ENCODE measurements at places on chromosomes 5 and 9.

DNA sequence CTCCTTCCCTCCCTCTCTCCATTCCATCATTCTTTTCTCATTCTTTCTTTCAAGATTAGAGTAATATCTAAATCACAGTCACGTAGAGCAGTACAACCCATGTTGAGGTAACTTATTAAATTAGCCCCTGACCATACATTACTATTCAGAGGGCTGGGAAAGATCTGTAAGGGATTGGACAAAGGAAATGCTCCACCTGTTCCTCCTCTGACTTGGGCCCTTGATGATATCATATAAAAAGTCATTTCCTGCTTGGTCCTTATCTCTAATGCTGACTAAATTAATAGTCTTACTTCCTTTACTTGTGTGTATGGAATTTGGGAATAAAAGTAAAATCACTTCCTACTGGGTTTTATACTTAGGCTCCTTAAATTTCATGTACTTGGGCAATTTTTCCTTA is 40.8 kb downstream of the SNX18 start:
- DNase-seq, result no peak

DNA sequence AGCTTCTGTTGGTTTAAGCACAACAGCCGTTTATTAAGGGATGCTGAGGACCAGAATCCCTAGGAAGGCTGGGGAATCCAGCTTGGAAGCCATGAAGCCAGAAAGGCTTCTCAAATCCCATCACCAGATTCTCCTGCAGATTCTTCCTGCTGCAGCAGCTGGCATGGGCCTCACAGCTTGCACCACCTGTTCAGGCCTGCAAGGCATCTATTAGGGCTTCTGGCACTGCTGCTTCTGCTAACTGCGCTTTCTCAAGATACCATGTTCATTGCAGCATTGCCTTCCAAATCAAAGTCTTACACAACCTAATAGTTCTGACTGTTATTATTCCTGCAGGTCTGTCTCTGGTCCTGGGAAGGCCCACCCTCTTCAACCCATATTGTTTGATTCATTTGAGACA is 51.2 kb upstream of the ZNF366 start:
- DNase-seq, result no peak

DNA sequence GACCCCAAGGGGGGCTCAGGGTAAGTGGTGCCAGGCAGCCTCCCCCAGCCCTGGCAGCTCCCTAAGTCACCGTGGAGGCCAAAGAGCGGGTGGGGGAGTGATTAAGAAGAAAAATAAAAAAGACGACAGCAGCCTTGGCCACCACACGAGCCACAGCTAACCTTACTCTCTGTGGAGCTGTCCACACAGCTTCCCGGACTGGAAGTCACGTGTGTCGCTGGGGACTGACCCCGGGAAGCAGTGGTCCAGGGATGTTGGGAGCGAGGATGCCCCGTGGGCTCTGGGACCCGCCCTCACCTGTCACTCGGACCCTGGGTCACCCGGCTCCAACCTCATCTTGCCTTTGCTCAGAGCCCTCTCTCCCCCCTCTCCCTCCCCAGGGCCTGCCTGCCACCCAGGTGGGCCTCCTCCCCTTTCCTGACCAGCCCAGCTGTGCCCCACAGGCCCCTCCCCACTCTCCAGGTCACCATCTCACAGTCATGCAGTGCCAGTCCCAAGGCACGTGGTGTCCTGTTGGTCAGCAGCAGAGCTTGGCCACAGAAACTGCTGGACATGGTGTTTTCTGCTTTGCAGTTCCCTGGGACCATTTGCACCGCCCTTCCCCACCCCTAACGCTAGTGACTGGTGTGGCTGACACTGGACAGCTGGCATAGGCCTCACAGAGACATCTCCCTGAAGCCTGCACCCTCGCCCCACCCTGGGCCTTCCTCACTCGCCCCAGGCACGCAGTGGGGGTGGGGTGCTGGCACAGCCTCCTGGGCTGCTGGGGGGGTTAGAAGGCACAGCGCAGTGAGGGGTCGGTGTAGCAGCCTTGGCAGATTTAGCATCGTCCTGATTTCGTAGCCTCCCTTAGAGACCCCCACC is 9.8 kb upstream of the EXOC3 start:
- no peak for DNase-seq

DNA sequence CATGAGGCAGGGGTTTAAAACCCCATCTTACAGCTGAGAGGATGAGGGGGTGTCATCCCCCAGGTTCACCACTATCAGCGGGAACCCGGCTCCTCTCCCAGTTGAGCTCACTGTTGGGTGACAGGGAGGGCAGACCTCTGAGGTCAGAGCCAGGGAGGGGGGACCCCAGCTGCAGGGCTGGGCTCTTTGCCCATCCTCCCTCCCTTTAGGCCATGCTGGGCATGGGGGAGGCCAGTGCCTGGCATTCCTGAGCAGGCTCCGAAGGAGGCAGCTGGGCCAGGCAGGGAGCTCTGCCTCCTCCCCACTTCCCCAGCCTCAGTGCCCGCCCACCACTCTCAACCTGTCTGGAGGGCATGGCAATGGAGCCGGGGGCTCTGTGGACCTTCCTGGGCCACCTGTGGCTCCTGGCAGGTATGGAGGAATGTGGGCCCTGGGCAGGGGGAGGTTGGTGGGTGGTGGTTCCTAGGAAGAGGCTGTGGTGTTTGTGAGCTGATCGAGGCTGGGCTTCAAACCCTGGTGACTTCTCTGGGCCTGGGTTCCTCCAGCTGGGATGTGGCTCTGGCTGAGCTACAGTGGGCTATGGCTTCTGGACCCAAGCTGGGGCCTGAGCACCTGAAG is 12.6 kb downstream of the CRB2 start:
- no peak for DNase-seq

DNA sequence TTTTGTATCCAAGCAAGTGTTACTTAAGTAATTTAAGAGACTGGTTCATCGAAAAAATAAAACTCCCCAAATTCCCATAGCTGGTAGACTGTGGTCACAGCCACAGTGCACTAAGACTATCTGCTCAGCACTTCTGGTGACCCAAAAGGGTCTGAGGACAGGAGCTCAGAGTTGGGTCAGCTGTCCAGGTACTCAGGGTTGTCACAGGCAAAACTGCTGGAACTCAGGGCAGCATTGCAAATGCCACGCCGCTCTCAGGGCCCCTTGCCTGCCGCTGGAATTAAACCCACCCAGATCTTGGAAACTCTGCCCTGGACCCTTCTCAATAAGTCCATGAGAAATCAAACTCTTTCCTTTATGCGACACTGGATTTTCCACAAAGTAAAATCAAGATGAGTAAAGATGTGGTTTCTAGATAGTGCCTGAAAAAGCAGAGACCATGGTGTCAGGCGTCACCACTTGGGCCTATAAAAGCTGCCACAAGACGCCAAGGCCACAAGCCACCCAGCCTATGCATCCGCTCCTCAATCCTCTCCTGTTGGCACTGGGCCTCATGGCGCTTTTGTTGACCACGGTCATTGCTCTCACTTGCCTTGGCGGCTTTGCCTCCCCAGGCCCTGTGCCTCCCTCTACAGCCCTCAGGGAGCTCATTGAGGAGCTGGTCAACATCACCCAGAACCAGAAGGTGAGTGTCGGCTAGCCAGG is at the start of gene IL13:
Gene IL13 (plus strand): TSS at position 498 of the 705 bp plus-strand sequence. CDS start 14 bp downstream, at position 512.
- DNase-seq, result no peak

DNA sequence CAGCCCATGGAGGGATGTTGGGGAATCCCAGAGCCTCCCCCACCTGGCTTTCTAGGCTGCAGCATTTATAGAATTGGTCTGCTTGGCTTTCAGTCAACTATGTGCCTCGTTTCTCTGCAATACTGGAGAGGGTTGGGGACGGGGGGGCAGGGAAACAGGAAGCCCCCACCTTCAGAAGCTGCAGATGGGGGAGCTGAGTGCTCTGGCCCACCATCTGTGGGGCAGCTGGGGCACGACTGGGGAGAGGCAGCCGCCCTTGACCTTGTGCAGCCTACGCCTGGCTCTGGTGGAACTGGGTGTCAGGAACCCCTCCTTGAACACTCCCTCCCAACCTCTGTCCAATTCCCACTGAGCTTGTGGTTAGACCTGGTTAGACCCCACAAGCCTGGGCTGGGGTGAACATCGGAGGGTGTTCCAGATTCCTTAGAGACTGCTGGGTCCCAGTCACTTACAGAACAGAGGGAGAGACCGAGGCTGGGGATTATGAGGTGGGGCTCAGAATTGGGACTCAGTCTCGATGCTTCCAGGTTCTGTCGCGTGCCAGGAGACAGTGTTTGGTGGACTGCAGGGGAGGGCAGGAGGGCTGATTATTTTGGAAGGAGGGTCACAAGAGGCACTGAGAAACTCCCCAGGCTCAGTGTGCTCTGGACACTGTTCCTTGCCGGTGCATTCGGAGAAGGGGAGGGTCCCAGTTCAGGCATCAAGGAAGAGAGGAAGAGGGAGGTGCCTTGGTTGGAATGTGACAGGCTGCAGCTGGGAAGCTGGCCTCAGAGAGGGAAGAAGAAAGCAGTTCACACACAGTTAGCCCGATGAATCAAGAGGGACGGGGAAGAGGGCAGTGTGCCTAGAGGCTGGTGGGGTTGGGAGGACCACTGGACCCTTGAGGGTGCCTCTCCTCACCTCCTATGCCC is 25.6 kb downstream of the COL27A1 start:
- DNase-seq, result no peak

- DNase-seq, result no peak
Measured at GRCh38 chr5:45847877-45848276, 151.7 kb upstream of the HCN1 start.

- no peak for DNase-seq
Measured at GRCh38 chr5:75089137-75089536, 36.8 kb upstream of the GCNT4 start.

DNA sequence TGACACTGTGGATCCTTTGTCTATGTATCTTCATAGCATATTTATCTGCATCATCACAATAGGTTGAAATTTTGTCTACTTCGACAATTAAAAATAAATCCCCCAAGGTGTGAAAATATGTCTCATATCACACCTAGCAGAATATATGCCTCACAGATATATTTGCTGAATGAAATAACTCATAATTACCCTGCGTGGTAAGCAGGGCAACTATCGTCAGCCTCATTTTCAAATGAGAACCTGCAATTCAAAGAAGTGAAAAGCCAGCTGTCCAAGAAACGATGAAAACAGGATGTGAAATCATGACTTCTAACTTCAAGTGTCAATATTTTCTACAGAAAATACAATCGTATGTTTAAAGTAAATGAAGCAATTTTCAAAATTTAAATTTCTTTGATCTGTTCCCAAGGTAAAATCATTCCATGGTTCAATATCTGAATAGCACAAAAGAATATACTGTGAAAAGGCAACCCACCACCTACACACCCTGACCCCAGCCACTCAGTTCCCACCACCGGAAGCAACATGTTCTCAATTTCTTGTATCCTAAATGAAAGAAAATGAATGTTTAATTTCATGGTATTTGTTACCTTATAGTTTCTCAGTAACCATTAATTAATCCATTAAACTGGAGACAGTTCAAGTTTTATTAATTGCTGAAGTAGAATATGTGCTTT is 57.1 kb downstream of the TBCA start:
- DNase-seq, result peak; percentile 13

- DNase-seq, result no peak
Measured at GRCh38 chr5:176776141-176776865, 34.1 kb upstream of the UNC5A start.

DNA sequence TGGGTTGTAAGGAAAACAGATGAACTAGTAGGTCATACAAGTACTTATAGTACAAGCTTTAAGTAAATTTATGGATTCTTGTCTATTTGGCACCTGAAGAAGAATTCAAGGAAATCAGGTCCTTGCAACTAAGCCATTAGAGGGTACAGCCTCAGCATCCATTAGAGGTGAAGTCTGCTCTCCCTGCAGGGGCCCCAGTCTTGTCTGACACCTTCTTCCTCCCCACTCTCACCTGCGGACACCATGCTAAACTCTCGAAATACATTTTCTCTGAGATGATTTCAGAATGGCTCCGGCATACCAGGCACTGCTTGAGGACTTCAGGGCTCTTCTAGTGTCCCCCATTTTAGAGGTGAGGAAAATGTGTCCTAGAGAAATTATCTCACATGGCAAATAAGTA is 137.9 kb downstream of the GNAQ start:
- DNase-seq, result no peak

GRCh38 chr9:132069046-132069898 is 10.4 kb downstream of the MED27 start:
- DNase-seq, result no peak

GRCh38 chr9:28136113-28136512 is 562.8 kb upstream of the C9orf72 start:
- no peak for DNase-seq

GRCh38 chr9:117365438-117365837 is 49.4 kb downstream of the ASTN2 start:
- DNase-seq, result no peak

DNA sequence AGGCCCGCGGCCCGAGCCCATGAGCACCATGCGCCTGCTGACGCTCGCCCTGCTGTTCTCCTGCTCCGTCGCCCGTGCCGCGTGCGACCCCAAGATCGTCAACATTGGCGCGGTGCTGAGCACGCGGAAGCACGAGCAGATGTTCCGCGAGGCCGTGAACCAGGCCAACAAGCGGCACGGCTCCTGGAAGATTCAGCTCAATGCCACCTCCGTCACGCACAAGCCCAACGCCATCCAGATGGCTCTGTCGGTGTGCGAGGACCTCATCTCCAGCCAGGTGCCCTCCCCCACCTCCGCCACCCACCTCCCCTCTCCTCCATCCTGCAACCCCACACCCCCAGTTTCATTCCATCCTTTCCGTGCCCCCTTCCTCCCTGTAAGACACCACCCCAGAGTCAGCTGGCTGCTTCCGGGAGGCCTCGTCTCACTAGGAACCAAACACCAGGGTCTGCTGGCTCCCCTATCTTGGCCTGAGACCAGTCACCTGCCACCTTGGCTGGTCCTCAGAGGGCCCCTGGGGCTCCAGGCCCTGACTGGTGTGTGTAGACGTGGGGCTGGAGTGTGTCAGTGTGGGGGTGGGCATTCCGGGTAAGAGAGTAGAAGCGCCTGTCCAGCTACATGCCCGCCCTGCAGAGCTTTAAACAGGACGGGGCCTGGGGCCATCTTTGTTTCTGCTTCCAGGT is 655 bp downstream of the GRIN1 start:
- DNase-seq, result no peak

DNA sequence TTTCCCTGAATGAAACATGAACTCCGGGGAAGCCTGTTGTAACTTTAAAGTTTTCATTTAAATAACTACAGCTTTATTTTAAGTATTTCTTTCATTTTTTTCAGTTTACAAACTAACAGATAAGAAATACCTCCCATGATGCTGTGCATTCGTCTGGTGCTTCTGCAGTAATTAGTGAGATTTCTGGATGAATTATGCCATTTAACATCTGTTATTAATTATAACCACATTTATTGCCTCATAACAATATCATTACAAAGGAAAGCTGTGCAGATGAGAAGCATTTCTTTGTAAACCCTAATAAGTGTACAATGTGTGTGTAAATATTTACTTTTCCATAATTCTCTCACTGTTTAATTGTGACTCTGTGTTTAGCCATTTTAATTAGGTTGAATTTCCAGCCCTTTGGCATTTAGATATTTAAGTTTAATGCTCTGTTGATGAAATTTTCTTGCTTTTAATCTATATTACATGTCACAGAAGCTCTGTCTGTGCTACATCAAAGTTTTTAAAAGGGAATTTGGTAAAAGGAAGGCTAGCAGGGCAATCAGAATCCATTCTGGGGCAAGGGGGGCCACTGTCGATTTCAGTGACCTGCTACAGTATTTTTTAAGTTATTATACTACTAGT is 418.0 kb downstream of the SPATA31D1 start:
- DNase-seq, result no peak
